ENCODE measurements at places on chromosomes 4 and X.

- DNase-seq: no peak
These were observed 4.8 kb upstream of the PF4V1 start for GRCh38 chr4:73848183-73848777.

DNA sequence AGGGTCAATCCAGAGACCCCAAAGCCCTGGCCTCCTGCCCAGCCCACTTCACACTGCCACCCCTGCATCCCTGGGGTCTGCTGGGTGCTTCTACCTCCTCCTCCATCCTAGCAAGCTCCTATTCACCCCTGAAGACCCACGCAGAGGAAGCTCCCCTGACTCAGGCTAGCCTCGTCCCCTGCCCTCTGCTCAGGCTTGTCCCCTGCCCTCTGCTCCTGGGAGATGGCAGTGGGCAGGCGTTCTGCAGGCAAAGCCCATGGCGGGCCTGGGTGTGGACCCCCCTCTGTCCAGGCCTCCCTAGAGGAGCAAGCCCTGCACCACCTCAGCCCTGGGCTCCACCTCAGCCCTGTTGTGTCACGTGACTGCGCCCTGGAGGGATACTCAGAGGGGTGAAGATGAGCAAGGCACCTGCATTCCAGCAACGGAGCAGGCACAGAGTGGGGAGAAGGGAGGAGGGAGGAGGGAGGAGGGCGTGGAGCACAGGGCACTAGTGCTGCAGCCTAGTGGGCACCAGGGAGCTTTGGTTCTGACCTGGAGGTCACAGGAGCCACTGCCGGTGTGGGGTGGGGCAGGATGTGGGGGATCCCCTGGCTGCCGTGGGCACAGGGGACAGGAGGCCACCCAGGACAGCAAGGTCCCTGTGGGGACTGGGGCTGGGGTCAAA, 27.6 kb upstream of the FGFR3 start:
- no peak for DNase-seq

- peak; percentile 5 for DNase-seq
These were observed 4.3 kb downstream of the TMPRSS11E start for GRCh38 chr4:68451246-68452211.

GRCh38 chr4:190014771-190015537, 12.1 kb downstream of the FRG2 start:
- no peak for DNase-seq

- no peak for DNase-seq
These were observed 58.7 kb upstream of the CLDN24 start for GRCh38 chr4:183380901-183381300.
